ENCODE measurements at places on chromosomes 12 and 14.

DNA sequence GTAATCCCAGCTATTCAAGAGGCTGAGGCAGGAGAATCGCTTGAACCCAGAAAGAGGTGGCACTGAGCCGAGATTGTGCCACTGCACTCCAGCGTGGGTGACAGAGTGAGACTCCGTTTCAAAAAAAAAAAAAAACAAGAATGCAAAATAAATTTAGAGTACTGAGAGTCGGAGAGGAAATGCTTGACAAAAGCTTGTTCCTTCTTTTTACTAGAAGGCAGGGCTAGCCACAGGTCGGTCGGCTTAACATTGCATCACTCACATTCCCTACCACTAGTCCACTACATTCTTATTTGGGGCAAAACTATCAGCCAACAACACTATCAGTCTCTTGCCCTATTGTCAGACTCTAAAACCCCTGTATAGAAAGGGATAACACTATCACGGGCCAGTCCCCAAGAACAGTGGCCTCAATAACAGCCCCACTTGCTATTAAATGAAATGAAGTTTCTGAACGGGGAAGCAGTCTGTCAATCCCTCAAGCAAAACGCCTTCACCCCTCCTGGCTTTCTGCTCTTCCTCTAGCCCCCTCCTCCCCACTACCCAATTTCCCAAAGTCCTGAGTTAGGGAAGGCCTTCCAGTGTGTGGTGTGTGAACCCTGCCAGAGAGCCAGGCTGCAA is 1.0 kb downstream of the RNF41 start:
- peak; percentile 42 for DNase-seq

DNA sequence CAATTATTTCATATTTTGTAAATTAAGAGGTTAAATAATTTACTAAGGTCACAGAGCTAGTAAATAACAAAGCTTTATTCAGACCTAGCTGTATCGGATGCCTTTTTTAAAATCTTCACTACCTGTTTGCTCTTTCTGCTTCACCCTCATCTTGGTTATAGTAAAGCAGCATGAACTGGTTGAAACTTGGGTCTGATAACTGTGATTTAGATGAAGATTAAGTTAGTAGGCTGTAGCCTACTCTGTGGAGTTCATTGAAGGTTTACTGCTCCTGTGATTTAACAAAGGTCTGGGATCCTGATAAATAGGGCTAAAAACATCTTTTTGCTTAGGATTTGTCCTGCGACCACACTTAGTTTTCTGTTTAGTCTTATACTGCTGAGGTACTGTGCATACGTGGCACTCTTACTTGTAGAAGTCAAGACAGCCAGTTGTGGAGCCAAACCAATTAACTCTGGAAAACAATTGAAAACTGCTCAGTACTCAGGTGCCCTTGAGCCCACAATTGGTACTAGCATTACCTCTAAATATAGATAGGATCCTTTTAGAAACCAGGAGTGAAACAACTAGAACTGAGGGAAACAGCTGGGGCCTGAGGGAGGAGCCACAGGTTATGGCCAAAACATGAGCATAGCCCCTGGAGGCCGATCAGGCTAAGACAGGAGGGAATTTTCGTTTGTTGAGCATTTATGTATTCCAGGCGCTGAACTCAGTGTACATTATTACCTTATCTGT is 2.3 kb downstream of the SPATS2 start:
- DNase-seq, result peak; percentile 59

DNA sequence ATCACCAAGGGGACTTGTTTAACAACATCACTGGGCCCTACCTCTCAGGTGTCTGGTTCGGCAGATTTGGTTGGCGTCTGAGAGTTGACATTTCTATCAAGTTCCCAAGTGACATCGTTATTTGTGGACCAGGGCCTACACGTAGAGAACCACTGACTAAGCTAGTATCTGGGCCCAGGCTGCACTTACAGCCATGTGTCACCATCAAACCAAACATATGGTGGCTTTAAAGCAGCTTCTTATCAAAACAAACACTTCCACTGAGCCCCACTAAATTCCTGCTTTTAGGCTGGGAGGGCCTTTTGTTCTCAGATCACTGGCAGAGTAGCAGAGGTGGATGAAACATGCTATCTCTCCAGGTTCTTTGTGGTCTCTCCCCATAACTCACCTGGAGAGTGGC is 220.5 kb downstream of the PELI2 start:
- DNase-seq, result no peak

DNA sequence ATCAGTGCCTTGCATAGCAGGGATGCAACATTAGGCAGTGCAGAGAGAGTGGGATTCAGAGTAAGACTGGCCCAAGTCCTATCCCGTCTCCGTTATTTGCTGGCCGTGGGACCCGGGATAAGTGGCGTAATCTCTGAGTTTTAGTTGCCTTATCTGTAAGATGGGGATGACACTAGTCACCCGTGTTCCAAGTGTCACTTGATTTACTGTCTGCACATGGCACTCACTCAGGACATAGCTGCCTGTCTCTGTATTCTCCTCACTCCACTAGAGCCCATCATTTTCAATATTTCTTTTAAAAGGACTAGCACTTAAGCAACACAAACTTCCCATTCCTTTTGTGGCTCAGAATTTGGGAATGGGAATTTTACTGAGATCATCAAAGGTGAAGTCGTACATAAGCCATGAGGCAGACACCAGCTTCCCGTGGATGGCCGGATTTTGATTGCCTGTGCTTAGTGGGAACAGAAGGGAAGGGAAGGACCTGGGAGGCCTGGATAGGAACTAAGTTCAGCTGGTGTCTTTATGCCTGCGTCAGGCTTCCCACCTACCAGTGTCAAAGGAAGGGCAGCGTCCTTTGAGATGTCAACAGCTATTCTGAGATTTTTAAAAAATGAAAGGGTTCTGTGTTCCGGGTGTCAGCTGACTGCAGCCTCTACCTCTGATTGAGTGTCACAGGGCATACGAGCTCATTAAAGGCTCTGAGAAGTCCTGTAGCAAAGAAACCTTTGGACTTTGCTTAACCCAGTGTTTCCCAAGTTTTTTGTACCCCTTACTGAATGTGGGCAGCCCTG is 361.4 kb downstream of the CACNA1C start:
- no peak for DNase-seq

GRCh38 chr14:69288956-69289705 is 29.2 kb downstream of the GALNT16 start:
- peak; percentile 26 for DNase-seq

DNA sequence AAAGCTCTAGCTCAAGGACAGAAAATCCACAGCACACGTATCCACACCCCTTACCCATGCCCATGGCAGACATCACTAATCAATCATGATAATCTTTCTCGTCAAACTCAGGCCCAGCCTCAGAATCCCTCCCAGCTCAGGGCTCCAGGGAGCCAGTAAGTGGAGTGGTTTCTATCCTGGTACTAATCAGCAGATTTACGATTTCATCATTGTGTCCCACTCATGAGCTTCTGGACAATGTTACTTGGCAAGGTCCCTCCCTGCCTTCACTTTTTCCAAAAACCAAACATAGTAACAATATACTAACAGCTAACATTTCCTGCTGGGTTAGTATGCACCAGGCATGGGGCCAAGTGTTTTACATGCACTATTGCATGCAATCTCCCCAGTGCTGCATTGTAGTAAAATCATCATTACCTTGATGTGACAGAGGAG is 45.8 kb upstream of the NCOR2 start:
- DNase-seq, result peak; percentile 78

DNA sequence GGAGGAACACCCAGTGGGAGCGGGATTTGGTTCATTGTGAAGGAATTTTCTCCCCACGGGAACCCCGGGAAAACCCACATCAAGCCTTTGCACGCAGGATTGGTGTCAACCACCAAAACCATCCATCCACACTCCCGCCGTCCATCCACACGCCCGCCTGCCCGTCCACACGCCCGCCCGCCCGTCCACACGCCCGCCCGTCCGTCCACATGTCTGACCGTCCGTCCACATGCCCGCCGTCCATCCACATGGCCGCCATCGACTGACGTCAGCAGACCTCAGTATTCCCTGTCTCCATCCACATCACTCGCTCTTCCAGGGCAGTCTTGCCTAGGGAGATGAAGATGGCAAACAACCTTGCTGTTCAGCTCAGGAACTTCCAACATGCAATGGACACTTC is 6.7 kb upstream of the GPR132 start:
- no peak for DNase-seq

GRCh38 chr14:106556665-106557289 is 1030.4 kb downstream of the TMEM121 start:
- DNase-seq, result no peak

GRCh38 chr14:68757618-68758081 is 35.2 kb downstream of the ZFP36L1 start:
- DNase-seq, result peak; percentile 47

GRCh38 chr14:96666088-96666487 is 131.1 kb upstream of the VRK1 start:
- DNase-seq, result no peak

GRCh38 chr14:87113286-87113685 is 879.7 kb downstream of the GALC start:
- no peak for DNase-seq

DNA sequence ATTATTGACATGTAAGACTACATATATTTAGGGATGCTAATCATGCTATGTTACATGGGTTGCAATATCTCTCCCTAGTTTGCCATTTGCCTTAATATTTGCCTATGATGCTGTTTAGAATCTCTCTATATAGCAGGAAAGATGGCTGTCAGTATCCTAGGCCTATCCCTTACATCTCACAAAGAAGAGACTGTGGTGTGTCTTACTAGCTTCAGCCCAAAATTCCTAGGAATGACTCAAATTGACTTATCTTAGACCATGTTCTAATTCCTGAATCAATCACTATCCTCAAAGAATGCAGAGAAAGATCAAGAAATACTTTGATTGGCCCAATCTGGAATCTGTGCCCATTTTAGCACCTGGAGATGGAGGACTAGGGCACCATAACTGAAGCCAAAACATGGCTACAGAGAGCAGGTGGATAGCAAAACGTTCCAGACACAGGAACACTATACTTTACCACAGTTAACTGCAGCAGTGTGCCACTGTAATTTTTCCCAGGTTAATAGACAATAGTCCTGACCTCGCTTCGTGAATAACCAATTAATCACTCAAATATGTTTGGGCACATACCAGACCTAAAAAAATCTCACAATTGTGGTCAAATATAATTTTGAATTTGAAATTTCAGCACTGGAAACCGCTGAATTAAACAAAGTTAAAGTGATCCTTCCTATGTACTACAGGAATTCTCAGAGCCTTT is 32.7 kb upstream of the GLIPR1 start:
- peak; percentile 14 for DNase-seq

DNA sequence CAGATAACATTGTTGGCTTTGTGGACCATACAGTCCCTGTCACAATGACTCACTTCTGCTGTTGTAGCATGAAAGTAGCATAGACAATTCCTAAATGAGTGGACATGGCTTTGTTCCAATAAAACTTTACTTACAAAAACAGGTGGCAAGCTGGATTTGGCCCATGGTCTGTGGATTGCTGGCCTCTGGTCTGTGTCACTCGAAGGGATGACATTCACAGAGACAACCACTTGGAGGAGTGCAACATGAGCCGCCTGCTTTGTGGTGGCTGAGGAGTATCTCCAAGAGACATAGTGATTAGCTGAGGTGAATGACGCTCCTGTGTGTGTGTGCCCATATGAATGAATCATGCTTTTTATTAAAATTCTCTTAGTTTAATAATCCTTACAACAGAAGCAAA is 81.3 kb upstream of the NRXN3 start:
- DNase-seq, result no peak

GRCh38 chr14:105075379-105076295 is 10.4 kb upstream of the GPR132 start:
- no peak for DNase-seq

- DNase-seq, result no peak
These were observed 34.8 kb upstream of the RCOR1 start for GRCh38 chr14:102557434-102558226.

GRCh38 chr12:128661226-128661569 is 162.6 kb downstream of the SLC15A4 start:
- DNase-seq, result no peak

- no peak for DNase-seq
These were observed 56.8 kb downstream of the SEL1L start for GRCh38 chr14:81476816-81477215.

- no peak for DNase-seq
These were observed 654 bp downstream of the FOXG1 start for GRCh38 chr14:28767030-28767852.

GRCh38 chr12:42222724-42223123 is 15.3 kb downstream of the YAF2 start:
- no peak for DNase-seq

- peak; percentile 40 for DNase-seq
These were observed 83.3 kb upstream of the HIF1A start for GRCh38 chr14:61611880-61612630.

GRCh38 chr14:61925043-61925442 is 162.8 kb downstream of the SNAPC1 start:
- no peak for DNase-seq

GRCh38 chr12:66190519-66191370 is 1.7 kb downstream of the IRAK3 start:
- peak; percentile 69 for DNase-seq

DNA sequence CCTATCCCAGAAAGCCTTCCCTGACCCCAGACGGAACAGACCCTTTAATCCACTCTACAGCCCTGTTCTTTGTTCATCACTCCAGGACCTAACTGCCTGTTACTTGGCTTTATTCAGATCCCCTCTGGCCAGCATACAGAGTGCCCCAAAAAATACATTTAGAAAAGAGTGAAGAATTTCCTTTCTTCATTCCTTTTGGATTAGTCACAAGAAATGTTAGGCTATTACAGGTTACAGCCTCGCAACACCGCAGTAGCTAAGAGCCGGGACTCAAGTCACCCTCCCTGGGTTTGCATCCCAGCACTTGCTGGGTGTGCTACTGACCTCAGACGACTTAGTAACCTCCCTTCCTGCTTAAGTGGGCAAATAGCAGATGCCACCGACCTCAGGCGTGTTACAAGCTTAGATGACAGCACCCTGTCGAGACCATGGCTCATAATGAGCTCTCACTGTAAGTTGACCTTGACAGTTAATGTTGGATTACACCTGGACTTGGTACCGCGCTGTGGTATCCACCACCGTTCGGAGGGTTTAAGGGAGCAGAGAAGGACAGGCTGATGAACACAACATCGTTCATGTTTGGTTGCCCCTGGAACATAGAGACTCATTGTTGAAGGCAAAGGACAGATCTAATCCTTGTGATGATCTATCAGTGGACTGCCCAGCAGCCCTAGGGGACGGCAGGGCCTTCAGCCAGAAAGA is 12.9 kb downstream of the GLRX5 start:
- DNase-seq, result peak; percentile 29

GRCh38 chr12:25322918-25323531 is 72.3 kb upstream of the KRAS start:
- DNase-seq, result peak; percentile 61

DNA sequence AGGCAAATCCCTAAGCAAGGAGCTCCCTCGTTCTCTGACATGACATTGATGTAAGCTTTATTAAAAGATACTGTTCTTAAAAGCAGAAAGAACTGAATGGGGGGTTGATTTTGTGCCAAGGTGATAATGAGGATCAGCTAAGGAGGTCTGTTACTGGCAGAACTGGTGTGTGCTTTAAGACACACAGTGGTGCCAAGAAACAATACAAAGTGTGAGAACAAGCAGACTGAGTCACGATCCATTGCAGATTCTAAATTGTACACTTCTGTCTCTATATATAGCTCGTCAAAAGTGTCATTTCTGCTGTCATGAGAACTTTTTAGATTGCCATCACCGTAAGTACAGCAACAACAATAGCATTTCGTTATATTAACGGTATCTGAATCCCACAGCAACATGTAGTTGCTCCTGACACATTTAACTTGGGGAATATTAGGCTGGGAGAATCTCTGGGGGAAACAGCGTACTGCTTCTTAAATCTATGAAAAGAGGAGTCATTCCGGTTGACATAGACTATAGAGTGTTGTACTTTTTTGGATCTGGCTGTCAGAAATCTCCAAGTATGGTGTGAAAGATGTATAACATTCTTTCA is 151.3 kb upstream of the PRKD1 start:
- DNase-seq, result no peak

Data from fibroblast of mammary gland (primary cell).